ENCODE measurements at places on chromosomes 4 and X.

GRCh38 chrX:72716766-72717165 lies 2.7 kb upstream of the PHKA1 start:
- DNase-seq = no peak

GRCh38 chrX:10633722-10634121 lies 13.3 kb upstream of the MID1 start:
- DNase-seq = no peak

- no peak for DNase-seq
These were observed 5.5 kb downstream of the USP9X start for GRCh38 chrX:41090568-41091238.

GRCh38 chrX:69319376-69319775 lies 154.1 kb upstream of the PJA1 start:
- DNase-seq = peak; percentile 19

DNA sequence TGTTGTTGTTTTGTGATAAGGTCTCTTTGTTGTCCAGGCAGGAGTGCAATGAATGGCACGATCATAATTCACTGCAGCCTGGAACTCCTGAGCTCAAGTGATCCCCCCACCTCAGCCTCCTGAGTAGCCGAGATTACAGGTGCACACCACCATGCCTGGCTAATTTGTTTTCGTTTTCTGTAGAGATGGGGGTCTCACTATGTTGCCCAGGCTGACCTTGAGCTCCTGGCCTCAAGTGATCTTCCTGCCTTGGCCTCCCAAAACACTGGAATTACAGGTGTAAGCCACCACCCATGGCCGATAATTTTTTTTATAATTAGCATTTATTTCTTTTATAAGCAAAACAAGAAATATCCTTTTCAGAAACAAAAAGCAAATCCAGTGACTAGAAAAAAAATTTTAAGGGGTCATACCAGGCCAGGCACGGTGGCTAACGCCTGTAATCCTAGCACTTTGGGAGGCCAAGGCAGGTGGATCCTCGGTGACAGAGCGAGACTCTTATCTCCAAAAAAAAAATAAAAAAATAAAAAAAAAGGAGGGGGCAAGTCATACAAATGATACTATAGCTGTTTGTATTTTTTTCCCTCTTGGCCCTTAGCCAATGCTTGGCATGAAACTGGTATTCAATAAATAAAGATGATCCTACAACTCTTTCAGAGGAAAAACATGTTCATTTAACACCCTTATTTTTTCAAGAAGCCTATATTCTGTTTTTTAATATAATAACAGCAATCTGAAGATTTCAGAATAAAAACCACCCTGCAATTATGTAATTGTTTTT lies 3.4 kb downstream of the PLAC8 start:
- no peak for DNase-seq

DNA sequence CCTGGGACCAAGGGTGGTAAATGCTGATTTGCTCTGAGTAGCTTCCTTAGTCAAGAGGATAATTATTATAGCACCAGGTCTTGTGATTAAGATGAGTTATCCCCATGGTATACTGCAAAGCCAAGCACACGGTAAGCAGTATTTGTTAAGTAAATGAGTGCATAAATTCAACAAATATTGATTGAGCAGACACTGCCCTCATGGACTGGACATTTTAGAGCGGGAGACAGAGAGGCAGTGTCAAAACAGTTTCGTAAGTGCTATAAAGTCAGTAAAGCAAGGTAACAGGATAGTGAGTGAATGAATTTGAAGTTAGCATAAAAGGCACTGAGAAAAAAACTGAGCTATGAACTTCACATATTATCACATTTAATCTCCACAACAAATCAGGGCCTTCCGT lies 13.9 kb downstream of the PHF8 start:
- DNase-seq = no peak

- DNase-seq = no peak
These were observed 665 bp upstream of the LRPAP1 start for GRCh38 chr4:3532751-3533422.

DNA sequence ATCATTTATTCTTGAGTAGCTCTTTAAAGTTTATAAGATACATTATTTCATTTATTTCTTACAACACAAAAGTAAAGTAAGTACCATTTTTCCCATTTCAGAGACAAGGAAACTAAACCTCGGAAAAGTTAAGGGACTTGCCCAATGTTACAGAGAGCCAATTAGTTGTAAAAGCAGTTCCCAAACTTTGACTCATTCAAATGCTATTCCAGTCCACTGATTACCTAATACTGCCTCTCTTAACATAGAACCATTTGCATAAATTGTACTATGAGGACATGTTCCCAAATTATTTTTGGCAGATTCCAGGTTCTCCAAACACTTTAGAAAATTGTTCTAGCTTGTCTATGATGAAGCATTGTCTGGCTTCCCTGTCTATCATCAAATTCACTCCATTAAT lies 45.6 kb upstream of the GRIA3 start:
- DNase-seq = no peak

- no peak for DNase-seq
These were observed 4.9 kb upstream of the SHISA3 start for GRCh38 chr4:42392436-42392835.

- DNase-seq = no peak
These were observed 34.5 kb downstream of the MAGEA10 start for GRCh38 chrX:152103866-152104265.

GRCh38 chrX:45756557-45756956 lies 555.9 kb upstream of the DIPK2B start:
- no peak for DNase-seq

- DNase-seq = no peak
These were observed 37.9 kb upstream of the FGFBP2 start for GRCh38 chr4:16000708-16001483.

- DNase-seq = no peak
These were observed 270.3 kb downstream of the ASMT start for GRCh38 chrX:1885116-1885515.

- DNase-seq = no peak
These were observed 184.6 kb upstream of the SLC7A11 start for GRCh38 chr4:138426786-138427185.

DNA sequence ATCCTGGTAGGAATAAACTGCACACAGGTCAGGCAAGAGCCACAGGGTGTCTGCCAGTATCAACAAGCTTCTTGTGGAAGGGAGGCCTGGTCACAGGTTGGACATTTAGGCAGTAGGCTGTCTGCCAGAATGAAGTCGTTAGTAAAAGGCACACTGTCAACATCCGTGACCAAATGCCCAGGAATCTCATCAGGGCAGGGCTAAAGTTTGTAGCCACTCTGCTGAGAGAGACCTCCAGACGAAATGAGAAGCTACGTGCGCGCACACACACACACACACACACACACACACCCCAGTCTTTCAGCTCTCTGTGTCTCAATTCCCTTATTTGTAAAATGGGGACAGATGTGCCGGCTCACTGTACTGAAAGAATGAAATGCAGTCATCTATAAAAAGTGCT lies 408.7 kb upstream of the ZFP42 start:
- DNase-seq = no peak

GRCh38 chr4:176393306-176394013 lies 73.7 kb downstream of the SPCS3 start:
- no peak for DNase-seq

DNA sequence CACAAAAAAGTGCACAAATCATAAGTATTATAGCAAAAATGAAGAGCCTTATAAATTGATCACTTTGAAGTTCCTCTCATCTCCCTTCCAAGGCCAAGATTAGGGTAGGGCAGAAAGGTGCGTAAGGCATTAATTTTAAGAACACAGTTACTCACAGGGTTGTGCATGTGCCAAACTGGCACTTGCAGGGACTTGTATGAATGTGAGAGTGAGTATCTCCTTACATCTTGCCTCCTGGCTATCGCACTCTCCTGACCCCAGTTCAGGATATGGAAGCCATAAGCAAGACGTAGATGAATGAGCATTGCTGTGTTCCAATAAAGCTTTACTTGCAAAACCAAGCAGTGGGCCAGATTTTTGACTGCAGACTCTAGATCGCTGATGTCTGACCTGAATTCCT lies 510.1 kb upstream of the AADAT start:
- DNase-seq = no peak

- DNase-seq = no peak
These were observed 319.3 kb upstream of the GRID2 start for GRCh38 chr4:91984466-91984865.

GRCh38 chr4:78781924-78782323 lies 5.8 kb downstream of the BMP2K start:
- DNase-seq = no peak

- DNase-seq = no peak
These were observed 11.8 kb downstream of the FAM184B start for GRCh38 chr4:17769406-17770174.

GRCh38 chrX:38379088-38379487 lies 26.7 kb downstream of the OTC start:
- DNase-seq = no peak

DNA sequence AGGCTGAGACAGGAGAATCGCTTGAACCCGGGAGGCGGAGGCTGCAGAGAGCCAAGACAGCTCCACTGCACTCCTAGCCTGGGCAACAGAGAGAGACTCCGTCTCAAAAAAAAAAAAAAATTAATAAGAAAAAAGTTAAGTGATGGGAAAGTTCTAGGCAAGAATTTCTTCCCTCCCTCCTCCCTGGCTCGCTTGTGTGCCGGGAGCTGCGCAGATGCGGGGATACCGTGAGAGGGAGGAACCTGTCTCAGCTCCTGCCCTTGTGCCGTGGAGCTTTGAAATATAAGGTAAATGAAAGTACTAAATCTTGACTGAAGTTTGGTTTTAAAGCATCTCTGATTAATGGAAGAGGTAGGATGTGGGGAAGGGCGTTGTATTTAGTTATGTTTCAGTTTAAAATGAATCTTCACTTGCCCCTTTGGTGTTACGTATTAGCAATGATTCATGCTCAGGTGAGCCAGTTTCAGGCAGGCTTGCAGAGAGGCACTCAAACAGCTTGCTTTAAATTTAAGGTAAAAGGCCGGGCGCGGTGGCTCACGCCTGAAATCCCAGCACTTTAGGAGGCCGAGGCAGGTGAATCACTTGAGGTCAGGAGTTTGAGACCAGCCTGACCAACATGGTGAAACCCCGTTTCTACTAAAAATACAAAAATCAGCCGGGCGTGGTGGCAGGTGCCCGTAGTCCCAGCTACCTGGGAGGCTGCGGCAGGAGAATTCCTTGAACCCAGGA lies 1.4 kb upstream of the UFSP2 start:
- no peak for DNase-seq

- no peak for DNase-seq
These were observed 103.0 kb downstream of the PPEF1 start for GRCh38 chrX:18810416-18810815.

- no peak for DNase-seq
These were observed 58.7 kb downstream of the ENOPH1 start for GRCh38 chr4:82489076-82489475.
